ENCODE measurements at places on chromosomes 4 and X.

DNA sequence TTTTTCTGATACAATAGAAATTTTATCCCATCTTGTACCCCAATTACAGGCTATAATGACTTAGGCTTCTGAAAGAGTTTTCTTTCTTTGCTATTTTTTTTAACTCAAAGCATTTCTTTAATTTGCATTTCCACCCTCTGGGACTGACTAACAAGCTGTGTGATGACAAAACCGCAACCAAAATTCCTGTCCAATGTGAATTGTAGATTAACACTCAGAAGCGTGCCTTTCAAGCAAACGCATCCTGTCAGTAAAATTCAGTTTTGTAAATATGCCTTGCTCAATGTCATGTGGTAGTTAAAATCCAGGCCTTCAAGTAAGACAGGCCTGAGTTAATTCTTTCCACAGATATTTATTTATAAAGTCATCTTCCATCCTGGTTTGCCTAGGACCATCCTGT, 50.3 kb downstream of the STK32B start:
- no peak for DNase-seq

- DNase-seq, result no peak
Measured at GRCh38 chrX:9537781-9538180, 72.9 kb downstream of the TBL1X start.

DNA sequence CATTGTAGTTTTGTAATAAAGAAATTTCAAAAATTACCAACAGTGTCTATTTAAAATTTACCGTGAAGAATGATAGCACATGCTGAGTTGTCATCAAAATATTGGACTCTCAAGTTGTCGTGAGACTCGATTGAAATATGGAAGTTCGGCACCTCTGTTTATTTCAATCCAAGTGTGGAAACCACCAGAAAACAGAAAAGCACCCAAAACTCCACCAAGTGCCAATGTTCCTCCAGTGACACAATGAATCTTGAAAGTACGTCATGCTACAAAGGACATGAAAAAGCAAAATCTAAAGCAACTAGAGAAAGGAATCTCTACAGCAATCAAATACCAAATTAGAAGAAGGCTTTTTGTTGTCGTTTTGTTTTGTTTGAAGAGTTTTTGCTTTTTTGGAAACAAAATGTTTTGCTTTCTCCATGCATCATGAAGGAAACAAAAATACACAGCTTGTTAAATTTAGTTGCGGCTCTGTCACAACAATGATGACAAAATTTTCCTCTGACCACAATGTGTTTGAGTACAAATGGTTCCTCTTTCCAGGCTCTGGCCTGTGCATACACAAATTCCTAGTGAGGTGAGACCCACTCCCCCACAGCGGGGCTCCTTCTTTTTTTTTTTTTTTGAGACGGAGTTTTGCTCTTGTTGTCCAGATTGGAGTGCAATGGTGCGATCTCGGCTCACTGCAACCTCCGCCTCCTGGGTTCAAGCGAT, 9.6 kb upstream of the IL13RA1 start:
- DNase-seq, result no peak

- DNase-seq, result no peak
Measured at GRCh38 chrX:110759785-110760184, 35.8 kb downstream of the CHRDL1 start.

DNA sequence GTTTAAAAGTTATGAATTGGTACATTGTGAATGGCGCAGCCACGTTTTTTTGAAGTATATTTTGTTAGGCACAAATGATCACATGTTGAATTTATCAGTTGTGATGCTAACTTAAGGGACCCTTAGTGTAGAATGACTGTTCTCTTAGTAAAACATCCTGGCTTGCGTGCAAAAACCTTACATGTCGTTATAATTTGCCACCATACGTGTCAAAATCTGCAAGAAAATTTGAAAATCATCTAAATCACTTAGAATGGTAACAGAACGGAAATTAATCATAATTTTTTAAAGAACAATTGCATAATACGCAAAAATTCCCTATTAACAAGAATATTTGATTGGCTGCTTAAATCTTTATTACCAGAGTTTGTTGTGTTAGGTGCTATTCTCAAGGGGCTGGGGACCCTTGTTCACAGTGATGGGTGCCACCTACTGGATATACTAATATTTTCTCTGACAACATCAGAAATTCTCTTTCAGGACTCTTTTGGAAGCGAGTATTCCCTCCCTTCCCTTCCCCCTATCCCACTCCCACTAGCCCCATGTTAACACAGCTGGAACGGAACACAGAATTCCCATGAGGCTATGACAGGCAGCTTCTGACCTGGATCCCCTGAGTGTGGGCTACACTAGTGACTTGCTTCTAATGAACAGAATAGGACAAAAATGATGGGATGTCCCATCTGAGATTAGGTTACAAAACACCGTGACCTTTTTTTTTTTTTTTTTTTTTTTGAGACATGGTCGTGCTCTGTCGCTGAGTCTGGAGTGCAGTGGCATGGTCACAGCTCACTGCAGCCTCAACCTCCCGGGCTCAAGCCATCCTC, 71.8 kb downstream of the SUPT20HL2 start:
- DNase-seq, result no peak

- DNase-seq, result no peak
Measured at GRCh38 chr4:40446839-40447238, 111.7 kb downstream of the CHRNA9 start.

DNA sequence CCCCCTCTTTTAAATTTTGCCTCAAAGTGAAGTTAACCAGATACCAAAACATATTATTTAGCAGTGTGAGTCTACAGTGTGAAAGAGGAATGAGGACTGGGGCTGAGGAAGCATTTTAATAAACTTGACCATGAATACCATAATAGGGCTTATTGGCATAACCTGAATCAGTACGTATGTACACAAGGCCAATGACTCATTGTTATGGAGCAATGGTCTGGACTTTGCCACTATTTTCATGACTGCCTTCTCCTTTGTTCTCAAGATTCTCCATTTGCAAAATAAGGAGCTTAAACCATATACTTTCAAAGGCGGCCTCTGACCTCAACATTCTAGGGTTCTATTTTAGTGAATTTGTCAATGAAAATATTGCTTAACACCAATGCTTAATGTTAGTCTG, 102.8 kb upstream of the OR13H1 start:
- DNase-seq, result no peak

GRCh38 chrX:18931972-18932371, 51.9 kb downstream of the PHKA2 start:
- no peak for DNase-seq

GRCh38 chr4:15897577-15897976, 41.0 kb downstream of the FGFBP1 start:
- no peak for DNase-seq

DNA sequence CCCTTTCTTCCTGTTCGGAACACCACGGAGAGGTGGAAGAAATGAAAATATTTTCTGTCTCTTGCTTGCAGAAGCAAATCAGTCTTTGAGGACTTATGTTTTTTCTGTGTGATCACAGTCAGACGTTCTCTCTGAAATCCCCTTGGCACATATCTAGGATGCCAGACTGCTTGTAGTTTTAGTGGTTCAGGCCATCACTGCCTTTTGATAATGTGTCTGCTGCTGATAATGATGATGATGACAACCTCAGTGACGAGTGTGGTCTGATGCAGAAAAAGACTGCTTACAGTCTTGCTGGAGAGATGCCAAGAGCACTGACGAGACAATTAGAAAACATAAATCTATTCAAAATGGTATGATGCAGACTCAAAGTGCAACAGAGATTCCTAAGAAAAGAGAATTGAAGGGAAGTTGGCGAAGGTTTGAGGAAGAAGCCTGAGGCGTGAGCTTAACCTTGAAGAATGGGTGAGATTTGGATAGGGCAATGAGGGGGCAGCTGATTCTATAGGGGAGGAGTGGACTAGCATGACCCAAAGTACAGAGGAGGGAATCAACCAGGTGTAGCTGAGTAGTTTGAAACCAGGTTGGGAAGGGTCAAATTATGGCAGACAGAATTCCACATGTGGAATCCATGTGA, 7.9 kb downstream of the RAB33A start:
- no peak for DNase-seq

GRCh38 chr4:75916091-75916661, 13.9 kb upstream of the PPEF2 start:
- no peak for DNase-seq

- no peak for DNase-seq
Measured at GRCh38 chr4:2301225-2301642, 39.3 kb upstream of the MXD4 start.

GRCh38 chr4:110618581-110619462, 4.1 kb downstream of the PITX2 start:
- DNase-seq, result no peak

DNA sequence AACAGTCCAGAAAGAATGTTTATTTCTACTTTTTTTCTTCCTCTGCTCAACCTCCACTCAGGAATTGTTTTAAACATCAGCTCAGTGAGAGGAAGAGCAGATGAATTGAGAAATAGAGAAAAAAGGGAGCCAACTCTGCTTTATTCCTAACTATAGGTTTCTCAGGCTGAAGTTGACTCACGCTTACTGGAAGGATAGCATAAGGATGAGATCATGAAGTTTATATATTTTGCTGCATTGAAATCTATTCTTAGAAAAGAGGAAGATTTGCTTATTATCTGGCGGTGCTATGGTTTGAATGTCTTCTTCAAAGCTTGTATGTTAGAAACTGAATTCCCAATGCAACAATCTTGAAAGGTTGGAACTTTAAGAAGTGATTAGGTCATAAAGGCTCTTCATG, 1673.4 kb upstream of the PCDH7 start:
- no peak for DNase-seq

DNA sequence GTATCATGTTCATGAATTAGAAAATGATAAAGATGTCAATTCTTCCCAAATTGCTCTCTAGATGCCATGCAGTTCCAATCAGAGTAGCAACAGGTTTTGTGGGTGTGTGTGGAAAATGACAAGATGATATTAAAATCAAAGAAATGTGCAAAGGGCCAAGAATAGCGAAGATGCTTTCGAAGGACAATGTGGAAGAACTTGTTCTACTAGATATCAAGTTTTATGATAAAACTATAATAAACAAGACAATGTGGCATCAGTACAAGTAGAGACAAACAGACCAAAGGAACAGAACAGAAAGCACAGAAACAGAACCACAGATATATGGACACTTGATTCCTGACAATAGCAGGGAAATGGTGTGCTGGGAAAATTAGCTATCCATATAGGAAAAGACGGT, 9.0 kb downstream of the TAB3 start:
- no peak for DNase-seq

GRCh38 chr4:101037938-101038413, 309.4 kb downstream of the PPP3CA start:
- no peak for DNase-seq

DNA sequence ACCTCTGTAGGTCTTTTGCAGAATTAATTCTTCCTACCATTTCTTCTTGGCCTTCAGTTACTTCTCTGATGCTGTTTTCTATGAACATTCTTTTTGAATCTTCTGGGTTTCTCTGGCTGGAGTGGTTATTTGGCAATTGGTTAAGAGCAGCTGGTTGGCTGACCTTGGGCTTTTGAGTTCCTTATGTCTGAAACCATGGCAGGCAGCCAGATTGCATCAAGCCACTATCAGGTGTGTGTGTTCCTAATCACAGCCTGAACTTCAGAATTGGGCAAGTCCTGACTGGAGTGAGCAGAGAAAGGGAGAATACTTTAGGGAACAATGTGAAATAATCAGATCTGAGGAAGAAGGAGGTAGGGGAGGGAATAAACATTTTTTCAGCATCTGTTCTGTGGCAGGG, 90.2 kb downstream of the ARHGAP10 start:
- no peak for DNase-seq

Data from T-helper 22 cell (primary cell).